Naive B cell (primary cell): ENCODE measurements at places on chromosomes 16 and 17. TPM values are rescaled to one million over a fixed set of nuclear protein-coding genes. Genes with fewer than 3 reads are reported as not detected.
A peak's percentile ranks its signal among the peaks of the same experiment; 100 is the strongest.

DNA sequence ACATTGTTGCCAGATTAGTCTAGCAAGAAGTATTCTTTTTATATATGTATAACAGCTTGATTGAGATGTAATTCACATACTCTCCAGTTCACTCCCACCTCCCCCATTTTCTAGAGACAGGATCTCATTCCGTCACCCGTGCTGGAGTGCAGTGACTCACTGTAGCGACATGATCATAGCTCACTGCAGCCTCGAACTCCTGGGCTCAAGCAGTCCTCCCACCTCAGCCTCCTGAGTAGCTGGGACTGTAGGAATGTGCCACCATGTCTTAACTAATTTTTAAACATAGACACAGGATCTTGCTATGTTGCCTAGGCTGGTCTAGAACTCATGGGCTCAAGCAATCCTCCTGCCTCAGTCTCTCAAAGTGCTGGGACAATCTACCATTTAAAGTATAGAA, 3.3 kb upstream of the RSAD1 start:
- no peak overlapping the region for H3K27ac ChIP-seq
- no peaks in the 10 kb centered on the region for H3K36me3 ChIP-seq
- DNase-seq, result no peak
- peaks cover 15% of the 10 kb centered on the region for H3K27me3 ChIP-seq
- H3K4me1 ChIP-seq, result peaks cover 18% of the 10 kb centered on the region

DNA sequence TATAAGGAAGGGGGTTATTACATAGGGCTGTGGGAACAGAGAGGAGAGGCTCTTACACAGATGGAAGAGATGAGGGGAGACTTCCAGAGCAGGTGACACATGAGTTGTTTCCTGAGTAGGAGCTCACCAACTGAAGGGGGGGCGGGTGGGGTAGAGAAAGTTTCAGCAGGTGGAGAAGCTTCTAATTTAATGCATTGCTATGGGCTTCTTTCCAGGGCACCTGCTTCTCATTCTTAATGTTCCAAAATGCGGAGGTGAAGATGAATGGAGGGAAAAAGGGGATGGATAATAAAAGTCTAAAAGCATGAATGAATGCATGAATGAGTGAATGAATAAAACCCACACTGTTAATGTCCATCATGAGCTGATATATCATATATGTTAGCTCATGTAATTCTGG, 439.0 kb upstream of the CCL2 start:
- no peak overlapping the region for H3K4me3 ChIP-seq
- no peak for DNase-seq
- H3K4me1 ChIP-seq, result no peaks in the 10 kb centered on the region

Gene CIBAR2
- polyA plus RNA-seq, result not detected

Gene HIC1
- polyA plus RNA-seq, result not detected

GRCh38 chr17:46869975-46870803, 18.8 kb downstream of the WNT9B start:
- H3K4me1 ChIP-seq, result peaks cover 7% of the 10 kb centered on the region
- no peaks in the 10 kb centered on the region for H3K36me3 ChIP-seq
- H3K27me3 ChIP-seq, result peaks cover 6% of the 10 kb centered on the region
- H3K27ac ChIP-seq, result no peak overlapping the region

DNA sequence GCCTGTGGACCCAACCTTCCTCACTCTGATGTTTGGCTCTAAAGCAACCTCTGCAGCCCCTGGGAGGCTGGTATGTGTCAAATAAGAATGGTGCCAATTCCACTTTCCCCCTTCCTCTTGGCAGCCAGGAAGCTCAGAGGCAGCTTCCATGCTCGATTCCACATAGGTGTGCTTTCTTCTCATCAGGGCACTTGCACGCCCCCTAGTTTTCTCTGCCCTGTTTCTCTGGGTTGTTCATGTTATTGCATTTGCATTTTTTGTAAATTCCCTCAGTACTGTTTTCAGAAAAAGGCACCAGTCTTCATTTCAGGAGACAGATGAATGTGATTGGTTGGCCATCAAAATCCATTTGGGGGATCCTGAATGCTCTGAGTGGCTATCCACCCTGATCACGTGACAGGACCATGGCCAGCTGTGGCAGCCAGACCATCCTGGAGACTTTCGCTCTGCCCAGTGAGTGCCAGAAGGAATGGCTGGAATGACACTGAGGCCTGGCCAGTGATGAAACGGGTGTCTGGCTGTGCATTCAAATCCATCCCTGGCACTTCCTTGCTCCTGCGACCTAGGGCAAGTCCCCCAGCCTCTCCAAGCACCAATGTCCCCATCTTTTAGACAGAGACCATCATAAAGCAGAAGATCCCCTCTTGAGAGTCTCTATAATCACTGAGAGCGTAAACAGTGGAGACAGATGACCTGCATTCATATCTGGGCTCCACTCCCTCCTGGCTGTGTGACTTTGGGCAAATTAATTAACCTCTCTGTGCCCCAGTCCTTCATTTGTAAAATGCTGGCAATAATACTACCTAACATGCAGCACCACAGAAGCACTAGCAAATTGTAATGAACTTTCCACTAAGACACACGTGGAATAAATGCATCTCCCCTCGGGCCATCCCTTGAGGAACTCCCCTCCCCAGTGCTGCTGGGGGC, 56.4 kb downstream of the CNGB1 start:
- H3K27ac ChIP-seq, result no peak overlapping the region
- no peak for DNase-seq
- H3K27me3 ChIP-seq, result peaks cover 43% of the 10 kb centered on the region
- H3K4me3 ChIP-seq, result no peak overlapping the region
- no peaks in the 10 kb centered on the region for H3K36me3 ChIP-seq
- H3K4me1 ChIP-seq, result no peaks in the 10 kb centered on the region

Gene JPH3
- polyA plus RNA-seq, result not detected

DNA sequence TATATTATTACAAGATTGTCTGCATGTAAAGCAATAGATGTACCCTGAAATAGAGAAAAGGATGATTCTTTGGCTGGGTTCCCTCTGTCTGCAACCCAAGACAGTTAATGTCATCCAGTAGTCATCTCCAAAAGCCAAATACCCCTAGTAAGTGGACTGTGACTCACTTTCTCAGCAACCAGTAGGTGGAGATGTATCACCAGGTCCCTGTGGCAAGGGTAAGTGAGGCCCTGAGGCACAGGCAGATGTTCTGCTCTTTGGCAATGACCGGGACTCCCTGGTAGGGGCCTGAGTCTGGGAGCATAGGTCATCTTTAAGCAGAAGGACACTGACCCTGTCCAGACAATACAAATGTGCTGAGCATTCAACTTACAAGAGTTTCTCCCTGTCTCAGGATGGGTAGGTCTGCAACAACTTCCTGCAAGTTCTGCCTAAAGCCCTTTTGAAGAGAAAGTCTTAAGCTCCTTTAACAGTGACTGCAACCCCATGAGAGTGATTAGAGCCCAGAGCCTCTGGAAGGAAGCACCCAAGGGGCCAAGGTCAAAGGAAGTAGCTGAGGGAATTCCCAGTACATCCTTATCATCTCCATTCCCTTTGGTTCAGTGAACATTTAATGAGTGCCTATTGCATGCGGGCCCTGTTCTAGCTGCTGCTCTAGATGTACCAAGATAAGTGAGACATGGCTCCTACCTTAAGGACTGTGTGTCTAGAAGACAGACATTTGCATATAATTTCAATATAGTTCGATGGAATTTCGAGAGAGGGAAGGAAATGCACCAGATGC, 31.9 kb downstream of the PMP22 start:
- no peaks in the 10 kb centered on the region for H3K4me1 ChIP-seq
- DNase-seq, result no peak

DNA sequence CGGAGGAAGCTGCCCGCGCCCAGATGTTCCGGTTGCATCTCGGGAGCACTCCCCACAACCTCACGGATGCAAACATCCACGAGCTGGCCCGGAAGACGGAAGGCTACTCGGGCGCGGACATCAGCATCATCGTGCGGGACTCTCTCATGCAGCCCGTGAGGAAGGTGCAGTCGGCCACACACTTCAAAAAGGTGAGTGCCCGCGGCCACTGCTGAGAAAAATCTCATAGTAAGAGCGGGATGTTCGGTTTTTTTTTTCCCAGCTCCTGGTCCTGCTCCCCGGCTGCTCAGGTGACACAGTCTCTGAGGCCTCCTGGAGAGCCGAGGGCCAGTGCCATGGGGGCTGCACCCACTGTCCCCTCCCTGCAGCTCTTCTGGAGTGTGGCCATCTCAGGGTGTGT, 9.3 kb downstream of the PDF start:
- H3K4me3 ChIP-seq, result no peak overlapping the region
- peaks cover 11% of the 10 kb centered on the region for H3K4me1 ChIP-seq
- no peak for DNase-seq
- no peak overlapping the region for H3K27ac ChIP-seq
- no peaks in the 10 kb centered on the region for H3K27me3 ChIP-seq
- peaks cover 8% of the 10 kb centered on the region for H3K36me3 ChIP-seq

GRCh38 chr17:17730250-17730935, 49.1 kb downstream of the RAI1 start:
- H3K4me3 ChIP-seq, result no peak overlapping the region
- peaks cover 40% of the 10 kb centered on the region for H3K4me1 ChIP-seq
- no peaks in the 10 kb centered on the region for H3K36me3 ChIP-seq
- H3K27me3 ChIP-seq, result no peaks in the 10 kb centered on the region
- no peak overlapping the region for H3K27ac ChIP-seq
- no peak for DNase-seq

GRCh38 chr16:4937782-4938682, 1.1 kb upstream of the PPL start:
- peaks cover 12% of the 10 kb centered on the region for H3K4me1 ChIP-seq
- DNase-seq, result no peak
- H3K27me3 ChIP-seq, result peaks cover 12% of the 10 kb centered on the region

GRCh38 chr17:7613769-7614424, 800 bp downstream of the FXR2 start:
- peaks cover 34% of the 10 kb centered on the region for H3K4me1 ChIP-seq
- no peaks in the 10 kb centered on the region for H3K27me3 ChIP-seq
- no peak for DNase-seq
- H3K36me3 ChIP-seq, result no peaks in the 10 kb centered on the region
- H3K27ac ChIP-seq, result peak overlapping the region; percentile 89
- H3K4me3 ChIP-seq, result peak overlapping the region; percentile 93

DNA sequence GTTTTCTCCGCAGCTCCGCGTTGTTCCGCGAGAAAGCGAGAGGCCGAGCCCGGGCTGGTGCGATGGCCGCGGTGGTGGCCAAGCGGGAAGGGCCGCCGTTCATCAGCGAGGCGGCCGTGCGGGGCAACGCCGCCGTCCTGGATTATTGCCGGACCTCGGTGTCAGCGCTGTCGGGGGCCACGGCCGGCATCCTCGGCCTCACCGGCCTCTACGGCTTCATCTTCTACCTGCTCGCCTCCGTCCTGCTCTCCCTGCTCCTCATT, 404 bp downstream of the EMC6 start:
- peak overlapping the region; percentile 98 for H3K4me3 ChIP-seq
- no peaks in the 10 kb centered on the region for H3K27me3 ChIP-seq
- no peak overlapping the region for H3K27ac ChIP-seq
- no peaks in the 10 kb centered on the region for H3K36me3 ChIP-seq
- no peak for DNase-seq

Gene RCVRN
- polyA plus RNA-seq, result not detected

DNA sequence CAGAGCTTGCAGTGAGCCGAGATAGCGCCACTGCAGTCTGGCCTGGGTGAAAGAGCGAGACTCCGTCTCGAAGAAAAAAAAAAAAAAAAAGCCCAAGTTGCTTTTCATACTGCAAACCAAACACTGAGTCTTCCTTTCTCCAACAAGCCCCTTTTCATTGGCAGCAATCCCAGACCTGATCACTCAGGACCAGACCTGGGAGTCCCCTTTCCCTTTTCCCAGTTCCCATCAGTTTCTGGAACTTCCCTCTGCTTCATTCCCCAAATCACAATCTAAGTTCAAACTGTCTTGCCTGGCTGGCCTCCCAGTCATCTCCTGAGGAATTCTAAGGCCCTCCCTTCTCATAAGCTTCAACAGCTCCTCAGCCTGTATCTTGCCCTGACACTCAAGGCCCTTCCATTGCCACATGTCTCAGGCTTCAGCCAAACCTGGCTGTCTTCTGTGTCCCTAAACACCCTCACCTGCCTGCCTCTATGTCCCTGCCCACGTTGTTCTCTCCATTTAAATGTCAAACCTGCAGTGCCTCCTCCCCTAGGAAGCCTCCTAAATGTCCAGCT, 11.8 kb upstream of the PHF12 start:
- H3K27me3 ChIP-seq, result peaks cover 15% of the 10 kb centered on the region
- DNase-seq, result no peak
- H3K4me3 ChIP-seq, result no peak overlapping the region

Gene C1QTNF8
- polyA plus RNA-seq, result not detected

Gene FSCN2
- polyA plus RNA-seq, result 0.18 TPM

Gene CMTR2
- 22.7 TPM for polyA plus RNA-seq

Gene PERCC1
- not detected for polyA plus RNA-seq

GRCh38 chr16:53960954-53961616, 257.1 kb downstream of the FTO start:
- DNase-seq, result no peak
- peak overlapping the region; percentile 48 for H3K4me3 ChIP-seq
- no peaks in the 10 kb centered on the region for H3K4me1 ChIP-seq
- no peak overlapping the region for H3K27ac ChIP-seq
- no peaks in the 10 kb centered on the region for H3K27me3 ChIP-seq

GRCh38 chr17:16448490-16448889, 33.1 kb downstream of the TRPV2 start:
- no peak overlapping the region for H3K4me3 ChIP-seq
- H3K27me3 ChIP-seq, result no peaks in the 10 kb centered on the region
- H3K27ac ChIP-seq, result no peak overlapping the region
- DNase-seq, result no peak
- no peaks in the 10 kb centered on the region for H3K36me3 ChIP-seq

- no peak overlapping the region for H3K27ac ChIP-seq
- no peaks in the 10 kb centered on the region for H3K36me3 ChIP-seq
- no peak overlapping the region for H3K4me3 ChIP-seq
- H3K27me3 ChIP-seq, result peaks cover 56% of the 10 kb centered on the region
- no peak for DNase-seq
Measured at GRCh38 chr17:82384730-82385481, 13.3 kb downstream of the UTS2R start.

Gene SPDYE4
- polyA plus RNA-seq, result not detected

DNA sequence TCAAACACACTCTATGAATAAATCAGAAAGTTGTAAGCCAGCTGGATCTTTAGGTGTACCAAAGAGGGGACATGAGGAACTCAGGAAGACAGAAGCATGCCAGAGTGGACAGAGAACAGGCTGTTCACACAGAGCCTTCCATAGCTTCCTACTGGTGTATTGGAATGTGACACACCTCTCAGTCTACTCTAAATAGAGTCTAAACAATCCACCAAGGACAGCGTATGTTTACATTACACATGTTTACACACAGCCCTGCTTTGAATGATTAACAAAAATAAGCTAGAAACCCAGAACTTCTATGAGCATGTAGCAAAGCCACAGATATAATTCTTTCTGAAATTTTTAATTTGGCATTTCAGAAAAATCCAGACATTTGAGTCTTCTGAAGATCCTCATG, 1279.0 kb upstream of the CDH8 start:
- no peak overlapping the region for H3K4me3 ChIP-seq
- no peaks in the 10 kb centered on the region for H3K27me3 ChIP-seq
- H3K36me3 ChIP-seq, result no peaks in the 10 kb centered on the region
- H3K4me1 ChIP-seq, result no peaks in the 10 kb centered on the region

- no peak for DNase-seq
- H3K4me3 ChIP-seq, result no peak overlapping the region
- peaks cover 43% of the 10 kb centered on the region for H3K36me3 ChIP-seq
Measured at GRCh38 chr17:2190014-2190413, 113.6 kb downstream of the SMG6 start.

- DNase-seq, result no peak
- no peaks in the 10 kb centered on the region for H3K27me3 ChIP-seq
- no peak overlapping the region for H3K4me3 ChIP-seq
- peaks cover 38% of the 10 kb centered on the region for H3K4me1 ChIP-seq
- H3K36me3 ChIP-seq, result peaks cover 51% of the 10 kb centered on the region
- peak overlapping the region; percentile 74 for H3K27ac ChIP-seq
Measured at GRCh38 chr16:24152826-24153225, 103.3 kb upstream of the CACNG3 start.
